HL-60 (cell line): ENCODE measurements at places on chromosomes 12 and 14.

DNA sequence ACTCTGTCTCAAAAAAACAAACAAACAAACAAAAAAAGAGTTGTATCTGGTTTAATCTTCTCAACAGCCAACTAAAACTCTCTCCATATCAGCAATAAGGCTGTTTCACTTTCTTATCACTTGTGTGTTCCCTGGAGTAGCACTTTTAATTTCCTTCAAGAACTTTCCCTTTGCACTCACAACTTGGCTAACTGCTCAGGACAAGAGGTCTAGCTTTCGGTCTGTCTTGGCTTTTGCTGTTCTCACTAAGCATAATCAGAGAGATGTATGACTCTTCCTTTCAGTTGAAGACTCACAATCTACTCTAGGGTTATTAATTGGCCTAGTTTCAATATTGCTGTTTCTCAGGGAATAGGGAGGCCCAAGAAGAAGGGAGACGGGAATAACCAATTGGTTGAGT, 12.3 kb downstream of the NEMP1 start:
- DNase-seq: no peak

- DNase-seq: no peak
Measured at GRCh38 chr12:26077915-26078702, 46.7 kb downstream of the BHLHE41 start.

- DNase-seq: no peak
Measured at GRCh38 chr14:36570065-36570464, 12.3 kb downstream of the NKX2-8 start.

GRCh38 chr12:131737150-131737827, 26.4 kb downstream of the SFSWAP start:
- DNase-seq: no peak

DNA sequence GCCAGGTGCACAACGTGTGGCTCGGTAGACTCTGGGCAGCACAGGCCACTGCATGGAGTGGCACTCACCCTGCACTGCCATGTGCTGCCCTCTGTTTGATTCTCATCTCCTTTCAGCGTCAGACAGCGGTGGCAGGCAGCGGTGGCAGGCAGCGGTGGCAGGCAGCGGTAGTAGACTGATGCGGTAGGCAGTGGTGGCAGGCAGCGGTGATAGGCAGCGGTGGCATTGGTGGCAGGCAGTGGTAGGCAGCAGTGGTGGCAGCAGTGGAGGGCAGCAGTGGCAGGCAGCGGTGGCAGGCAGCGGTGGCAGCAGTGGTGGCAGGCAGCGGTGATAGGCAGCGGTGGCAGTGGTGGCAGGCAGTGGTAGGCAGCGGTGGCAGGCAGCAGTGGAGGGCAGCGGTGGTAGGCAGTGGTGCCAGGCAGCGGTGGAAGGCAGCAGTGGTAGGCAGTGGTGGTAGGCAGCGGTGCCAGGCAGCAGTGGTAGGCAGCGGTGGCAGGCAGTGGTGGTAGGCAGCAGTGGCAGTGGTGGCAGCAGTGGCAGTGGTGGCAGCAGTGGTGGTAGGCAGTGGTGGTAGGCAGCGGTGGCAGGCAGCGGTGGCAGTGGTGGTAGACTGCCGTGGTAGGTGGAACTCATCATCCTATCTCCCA, 6.0 kb upstream of the MEG3 start:
- no peak for DNase-seq

DNA sequence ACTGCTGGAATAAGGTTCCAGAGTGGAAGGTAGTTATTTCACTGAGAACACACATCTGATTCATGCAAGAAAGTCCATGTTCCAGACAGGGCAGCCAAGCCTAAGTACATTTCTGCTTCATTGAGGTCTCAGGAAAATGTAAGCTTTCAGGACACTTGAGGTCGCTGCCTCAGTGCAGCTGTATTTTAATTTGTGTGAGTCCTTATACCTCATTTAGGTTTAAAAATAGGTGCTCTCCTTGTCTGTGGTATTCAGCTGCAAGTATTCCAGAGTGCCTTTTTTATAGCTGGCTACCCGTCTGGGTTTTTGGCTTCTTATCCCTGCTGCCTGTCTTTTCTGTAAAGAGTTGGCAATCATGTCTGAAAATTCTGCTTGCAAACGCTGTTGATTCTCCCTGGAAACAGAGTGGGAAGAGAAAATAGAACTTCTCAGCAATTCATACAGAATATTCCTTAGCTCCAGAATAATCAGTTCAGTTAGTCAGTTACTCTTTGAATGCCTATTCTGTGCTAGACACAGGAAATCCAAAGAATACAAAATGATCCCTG, 45.3 kb upstream of the PLBD1 start:
- DNase-seq: no peak

DNA sequence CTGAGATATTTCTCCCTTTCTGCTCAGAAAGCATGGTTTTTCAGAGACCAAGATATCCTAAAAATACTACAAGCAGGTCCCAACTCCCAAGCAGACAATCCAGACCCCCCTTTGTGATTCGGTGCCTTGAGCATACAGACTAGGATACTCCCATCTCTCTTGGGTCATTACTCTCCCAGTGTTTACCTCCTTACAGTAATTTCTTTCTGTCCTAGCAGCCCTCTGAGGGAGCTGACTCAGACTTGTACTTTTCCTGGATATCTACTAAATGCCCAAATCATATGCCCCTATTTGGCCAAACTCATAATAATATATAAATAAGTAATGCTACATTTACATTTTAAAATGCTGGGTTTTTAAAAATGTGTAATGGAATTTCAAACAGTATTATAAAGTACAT, 355.6 kb downstream of the LRIG3 start:
- DNase-seq: no peak

- DNase-seq: no peak
Measured at GRCh38 chr14:91082282-91082681, 21.8 kb upstream of the RPS6KA5 start.

DNA sequence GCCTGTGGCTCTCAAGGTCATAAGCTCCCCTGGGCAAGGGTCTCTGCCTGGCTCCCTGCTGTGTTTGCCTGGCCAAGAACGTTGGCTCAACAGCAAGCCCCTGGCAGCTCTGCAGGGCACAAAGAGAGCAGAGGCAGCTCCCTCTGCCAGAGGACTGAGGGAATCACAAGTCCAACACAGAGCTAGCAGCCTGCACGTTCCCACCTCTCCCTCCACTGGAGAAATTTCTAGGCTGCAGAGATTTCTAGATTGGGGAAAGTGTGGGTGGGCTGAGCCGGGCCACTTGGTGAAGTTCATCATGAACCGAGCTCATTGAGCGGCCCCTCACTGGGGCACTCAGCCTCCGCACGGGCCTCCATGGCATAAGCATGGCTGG, 19.8 kb downstream of the ZFYVE21 start:
- DNase-seq: no peak

DNA sequence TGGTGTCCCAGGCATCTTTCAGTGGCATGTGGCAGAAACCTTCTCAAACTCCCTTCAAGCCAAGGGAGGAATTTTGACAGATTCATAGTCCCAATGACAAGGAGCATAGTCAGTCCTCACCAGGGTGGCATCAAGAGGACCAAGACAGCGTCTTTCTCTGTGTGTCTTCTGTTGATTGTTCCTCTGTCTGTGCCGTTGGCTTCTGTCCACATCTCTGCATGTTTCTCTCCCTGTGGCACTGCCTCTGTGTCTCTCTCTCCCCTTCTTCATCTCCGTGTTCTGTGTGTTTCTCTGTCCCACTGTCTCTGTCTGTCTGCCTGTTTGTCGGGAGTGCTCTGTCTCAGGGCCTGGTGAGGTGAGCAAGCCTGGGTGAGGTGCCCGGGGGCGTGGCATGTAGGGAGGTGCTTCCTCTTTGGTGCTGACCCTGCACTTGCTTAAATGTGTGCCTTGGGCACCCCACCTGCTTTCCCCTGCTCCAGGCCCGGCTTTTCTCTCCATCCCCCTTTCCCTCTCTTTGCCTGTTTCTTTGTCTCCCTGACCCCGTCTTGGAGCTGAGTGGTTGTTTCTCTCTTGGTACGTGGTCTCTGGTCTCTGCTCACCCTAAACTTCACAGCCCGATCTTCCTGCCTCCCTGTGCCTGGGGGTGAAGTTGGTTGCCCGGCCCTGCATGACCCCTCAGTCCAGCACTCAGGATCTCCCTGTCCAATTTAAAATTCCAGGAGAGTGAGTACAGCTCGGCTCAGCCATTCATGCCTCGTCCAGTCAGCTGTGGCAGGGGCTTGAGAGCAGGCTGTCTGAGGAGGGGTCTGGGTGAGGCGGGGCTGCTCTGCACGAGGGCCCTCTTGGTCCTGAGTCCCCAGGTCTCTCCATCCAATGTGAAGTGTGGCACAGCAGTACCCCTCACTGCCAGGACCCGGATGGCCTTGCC, 28.5 kb downstream of the JDP2 start:
- DNase-seq: no peak

GRCh38 chr12:97283297-97283696, 179.3 kb upstream of the RMST start:
- DNase-seq: no peak

GRCh38 chr14:32656601-32657000, 282.1 kb upstream of the NPAS3 start:
- DNase-seq: no peak

DNA sequence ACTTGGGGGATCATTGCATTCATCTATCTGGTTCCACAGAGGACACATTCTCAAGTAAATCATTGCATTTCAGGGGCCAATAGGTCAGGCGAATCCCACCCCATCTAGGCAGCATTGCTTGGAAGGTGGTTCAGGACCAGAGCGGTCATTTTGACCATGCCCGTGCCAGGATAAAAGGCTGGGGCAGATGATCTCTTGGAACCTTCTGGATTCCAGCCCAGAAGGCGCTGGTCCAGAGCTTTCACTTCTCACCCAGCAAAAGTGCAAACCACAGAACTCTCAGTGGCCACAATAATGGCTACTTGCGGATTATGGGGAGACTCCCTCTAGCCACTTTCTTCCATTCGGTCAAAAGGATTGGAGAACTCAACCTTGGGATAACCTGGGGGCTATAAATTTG, 595 bp upstream of the KRT85 start:
- no peak for DNase-seq

- DNase-seq: no peak
Measured at GRCh38 chr14:35847636-35848035, 21.5 kb downstream of the BRMS1L start.

DNA sequence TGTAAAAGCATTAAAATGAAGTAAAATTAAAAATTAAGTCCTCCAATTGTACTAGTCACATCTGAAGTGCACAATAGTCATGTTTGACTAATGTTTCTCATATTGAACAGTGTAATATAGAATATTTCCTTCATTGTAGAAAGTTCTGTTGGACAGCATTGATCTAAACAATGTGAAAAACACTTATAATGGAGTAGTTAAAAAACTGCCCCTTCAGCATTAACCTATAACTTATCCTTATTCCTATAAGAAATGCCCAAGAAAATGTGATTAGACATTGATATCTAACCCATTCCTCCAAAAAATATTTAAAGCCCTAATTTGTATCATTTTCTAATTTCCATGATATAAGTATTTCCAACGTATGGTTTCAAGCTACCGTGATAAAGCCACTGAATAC, 210.7 kb downstream of the RASSF9 start:
- no peak for DNase-seq

DNA sequence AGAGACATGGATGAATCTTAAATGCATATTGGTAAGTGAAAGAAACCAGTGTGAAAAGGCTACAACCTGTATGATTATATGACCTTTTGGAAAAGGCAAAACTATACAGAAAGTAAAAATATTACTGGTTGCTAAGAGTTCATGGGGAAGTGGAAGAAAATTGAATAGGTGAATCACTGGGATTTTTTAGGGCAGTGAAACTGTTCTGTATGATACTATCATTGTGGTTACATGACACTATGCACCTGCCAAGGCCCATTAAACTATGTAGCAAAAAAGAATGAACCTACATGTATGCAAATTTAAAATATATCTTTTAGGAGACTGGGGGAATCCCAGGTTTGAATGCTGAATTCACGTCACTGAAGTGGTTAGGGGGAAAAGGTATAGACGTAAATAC, 12.6 kb upstream of the OR8S1 start:
- DNase-seq: no peak

- DNase-seq: no peak
Measured at GRCh38 chr12:38782359-38782758, 123.0 kb downstream of the CPNE8 start.

- DNase-seq: no peak
Measured at GRCh38 chr12:8987163-8987562, 2.2 kb upstream of the KLRG1 start.

DNA sequence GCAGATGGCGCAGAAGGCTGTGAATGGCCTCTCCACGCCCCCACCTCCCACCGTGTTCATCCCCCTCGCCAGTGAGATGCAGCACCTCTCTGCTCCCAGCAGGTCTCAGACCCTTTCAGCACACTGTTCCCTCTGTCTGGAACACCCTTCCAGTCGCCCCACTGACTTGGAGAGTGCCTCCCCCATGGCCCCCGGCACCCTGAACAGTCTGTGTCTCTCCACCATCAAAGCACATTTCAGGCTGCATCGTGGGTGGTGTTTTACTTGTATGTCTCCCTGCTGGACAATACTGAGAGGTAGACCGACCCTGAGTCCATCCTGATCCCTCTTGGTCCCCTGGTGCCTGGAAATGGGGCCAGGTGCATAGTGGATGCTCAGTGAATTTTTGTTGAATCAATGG, 34.9 kb downstream of the CACNA2D4 start:
- no peak for DNase-seq

GRCh38 chr12:124823272-124823970, 40.2 kb downstream of the SCARB1 start:
- DNase-seq: no peak

- DNase-seq: no peak
Measured at GRCh38 chr14:70780396-70781075, 28.8 kb downstream of the MAP3K9 start.

DNA sequence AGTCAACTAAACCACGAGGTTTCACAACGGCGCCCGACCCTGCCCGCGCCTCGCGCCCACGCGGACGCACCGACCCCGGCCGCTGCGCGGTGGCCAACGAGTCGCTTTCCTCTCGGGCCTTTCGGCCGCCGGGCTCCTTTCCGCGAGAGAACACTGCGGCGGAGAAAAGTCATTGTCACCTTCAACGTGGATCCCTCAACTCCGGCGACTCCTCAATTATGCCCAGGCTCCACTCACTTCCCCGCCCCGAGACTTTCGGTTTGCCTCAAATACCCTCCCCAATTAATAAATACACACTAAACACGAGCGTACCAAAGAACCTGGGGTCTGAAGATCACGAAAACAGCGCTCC, 450 bp downstream of the SINHCAF start:
- DNase-seq: no peak

- DNase-seq: peak; percentile 39
Measured at GRCh38 chr12:55142669-55143565, 16.7 kb downstream of the OR9K2 start.

DNA sequence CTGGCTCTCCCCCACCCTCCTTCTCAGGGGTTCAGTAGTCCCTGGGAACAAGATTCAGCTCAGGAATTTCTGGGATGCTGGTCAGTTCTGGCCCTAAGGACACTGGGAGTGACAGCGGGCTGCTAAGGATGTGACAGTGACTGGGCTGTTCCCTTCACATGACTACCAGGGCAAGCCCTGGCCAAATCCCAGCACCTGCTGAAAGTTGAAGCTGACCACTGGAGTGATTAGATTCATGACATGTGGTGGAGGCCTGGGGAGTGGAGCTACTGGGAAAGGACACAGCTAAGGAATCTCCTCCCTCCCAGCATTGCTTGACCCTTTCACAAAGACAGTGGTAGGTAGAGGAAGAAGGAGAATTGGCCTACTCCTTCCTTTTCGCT, 204.9 kb downstream of the DAD1 start:
- no peak for DNase-seq

GRCh38 chr12:120388691-120389481, 19.9 kb upstream of the MSI1 start:
- DNase-seq: no peak

GRCh38 chr14:24938593-24938992, 111.4 kb downstream of the STXBP6 start:
- no peak for DNase-seq

- DNase-seq: no peak
Measured at GRCh38 chr12:115437061-115437567, 753.1 kb upstream of the TBX3 start.

GRCh38 chr14:31788340-31788739, 227.1 kb downstream of the NUBPL start:
- DNase-seq: no peak
